K562 (cell line): ENCODE measurements at places on chromosomes 12 and 14. TPM values are rescaled to one million over a fixed set of nuclear protein-coding genes. Genes with fewer than 3 reads are reported as not detected.

DNA sequence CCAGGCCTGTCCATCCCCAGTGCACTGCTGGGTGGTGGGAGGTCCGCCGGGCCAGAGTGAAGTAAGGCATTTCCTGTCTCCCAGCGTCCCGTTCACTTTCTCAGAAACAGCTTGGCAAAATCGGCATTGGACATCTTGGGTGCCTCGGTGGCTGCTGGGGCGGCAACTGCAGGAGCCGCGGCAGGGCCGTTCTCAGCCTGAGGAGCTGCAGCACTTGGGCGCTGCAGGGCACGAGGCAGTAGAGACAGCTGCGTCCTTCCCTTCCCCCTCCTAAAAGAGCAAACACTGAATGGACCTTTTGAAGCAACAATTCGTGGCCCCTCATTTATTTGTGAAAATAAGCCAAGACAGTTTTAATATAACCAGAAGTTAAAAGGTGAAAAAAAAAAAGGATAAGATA is 8.3 kb downstream of the FICD start:
- no peaks in the 10 kb centered on the region for H3K4me1 ChIP-seq
- no peak overlapping the region for H3K27ac ChIP-seq
- H3K27me3 ChIP-seq, result no peaks in the 10 kb centered on the region
- H3K4me3 ChIP-seq, result no peak overlapping the region
- peaks cover 99% of the 10 kb centered on the region for H3K36me3 ChIP-seq

RPL10L gene
- not detected in 2 replicates for total RNA-seq

ESPL1 gene
- 47.9 and 55.0 TPM in 2 replicates for total RNA-seq

- H3K27ac ChIP-seq, result no peak overlapping the region
- peaks cover 6% of the 10 kb centered on the region; the same call in 1 of the 2 replicates for H3K4me1 ChIP-seq
- peak; percentile 64 for DNase-seq
Observed at GRCh38 chr12:52582971-52583456, 9.4 kb upstream of the KRT74 start.

DNA sequence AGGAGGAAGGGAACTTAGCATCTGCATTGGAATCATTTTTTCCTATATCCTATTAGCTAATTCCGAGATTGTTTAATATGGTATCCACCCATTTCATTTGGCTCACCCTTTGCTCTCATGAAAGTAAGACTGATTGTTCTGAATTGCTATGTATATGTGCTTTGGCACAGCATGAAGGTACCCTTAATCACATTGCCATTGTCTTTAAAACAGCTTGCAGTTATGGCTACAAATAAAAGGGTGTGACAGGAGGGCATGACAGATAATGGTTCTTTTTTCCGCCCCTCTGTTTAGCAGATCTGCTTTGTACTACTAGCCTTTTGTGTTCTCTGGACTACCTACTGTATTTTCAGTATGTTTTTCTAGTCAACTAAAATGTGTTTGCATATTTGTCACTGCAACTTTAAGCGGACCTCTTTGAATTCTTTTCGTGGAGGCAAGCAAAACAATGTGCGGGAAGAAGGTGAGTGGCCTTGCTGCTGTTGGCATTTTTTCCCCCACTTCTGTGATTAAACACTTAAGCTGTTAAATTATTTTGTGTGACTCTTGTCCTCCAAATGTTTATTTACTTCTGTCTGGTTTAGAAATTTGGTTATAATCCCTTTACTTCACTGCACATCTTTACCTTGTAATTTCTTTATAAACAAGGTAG is 35.8 kb downstream of the FBXO34 start:
- H3K4me3 ChIP-seq, result no peak overlapping the region
- H3K27ac ChIP-seq, result no peak overlapping the region
- no peaks in the 10 kb centered on the region for H3K27me3 ChIP-seq
- H3K4me1 ChIP-seq, result peaks cover under 1% of the 10 kb centered on the region; the same call in 2 of the 3 replicates
- peaks cover 7% of the 10 kb centered on the region; the same call in 1 of the 3 replicates for H3K36me3 ChIP-seq

DNA sequence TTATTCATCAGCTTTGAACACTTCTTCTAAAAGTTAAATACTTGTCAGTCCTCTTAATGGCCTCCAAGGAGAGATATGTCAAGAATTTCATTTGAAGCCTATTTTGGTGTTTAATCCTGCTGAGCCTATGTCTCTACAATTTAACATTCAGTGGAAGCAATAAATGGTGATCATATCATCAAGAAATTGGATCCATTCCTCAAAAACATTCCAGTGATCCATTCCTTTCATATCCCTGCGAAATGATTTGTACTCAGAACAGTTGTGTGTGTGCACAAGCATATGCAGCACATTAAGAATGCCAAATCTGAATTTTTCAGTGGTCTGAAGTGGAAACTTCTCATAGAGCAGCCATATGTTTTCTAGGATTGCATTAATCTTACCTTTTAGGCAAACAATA is 373.7 kb upstream of the SYT1 start:
- no peak overlapping the region for H3K4me3 ChIP-seq
- no peaks in the 10 kb centered on the region for H3K4me1 ChIP-seq
- DNase-seq, result no peak
- H3K27ac ChIP-seq, result no peak overlapping the region

- no peak overlapping the region for H3K4me3 ChIP-seq
- DNase-seq, result no peak
- H3K36me3 ChIP-seq, result no peaks in the 10 kb centered on the region
- no peak overlapping the region for H3K27ac ChIP-seq
Observed at GRCh38 chr12:115074617-115075016, 390.6 kb upstream of the TBX3 start.

ACRBP gene
- 16.8 and 18.0 TPM in 2 replicates for total RNA-seq

ZCRB1 gene
- total RNA-seq, result 46.6 and 48.9 TPM in 2 replicates

DNA sequence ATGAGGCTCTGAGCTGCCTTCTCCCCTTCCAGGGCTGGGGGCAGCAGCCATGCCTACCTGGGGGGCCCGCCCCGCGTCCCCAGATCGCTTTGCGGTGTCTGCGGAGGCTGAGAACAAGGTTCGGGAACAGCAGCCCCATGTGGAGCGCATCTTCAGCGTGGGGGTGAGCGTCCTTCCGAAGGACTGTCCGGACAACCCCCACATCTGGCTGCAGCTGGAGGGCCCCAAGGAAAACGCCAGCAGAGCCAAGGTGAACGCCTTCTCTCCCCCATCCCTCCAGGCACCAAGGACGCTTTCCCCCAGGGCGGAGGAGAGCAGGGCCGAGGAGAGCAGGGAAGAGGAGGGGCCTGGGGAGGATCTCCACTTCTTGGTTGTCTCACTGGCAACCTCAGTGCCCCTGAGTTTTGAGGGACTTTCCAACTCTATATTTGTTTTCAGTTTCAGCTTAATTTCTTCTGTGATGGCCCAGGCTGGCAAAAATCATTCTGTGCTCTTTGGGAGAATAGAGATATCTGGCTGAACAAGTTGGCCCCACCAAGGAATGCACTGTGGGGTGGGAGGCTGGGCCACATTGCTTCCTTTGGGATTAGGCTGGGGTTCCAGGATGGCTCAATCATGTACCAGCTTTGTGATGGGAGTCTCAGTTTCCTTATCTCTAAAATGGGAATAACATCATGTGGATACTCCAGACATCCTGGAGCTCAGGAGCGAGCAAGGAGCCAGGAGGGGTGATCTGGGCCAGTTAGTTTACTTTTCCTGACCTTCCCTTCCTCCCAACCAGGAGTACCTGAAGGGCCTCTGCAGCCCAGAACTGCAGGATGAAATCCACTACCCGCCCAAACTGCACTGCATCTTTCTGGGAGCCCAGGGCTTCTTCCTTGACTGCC is 1.2 kb downstream of the KHNYN start:
- no peaks in the 10 kb centered on the region for H3K27me3 ChIP-seq
- peak; percentile 52 for DNase-seq
- H3K36me3 ChIP-seq, result peaks cover 18% of the 10 kb centered on the region; the same call in 2 of the 3 replicates
- peak overlapping the region; percentile 68 for H3K4me3 ChIP-seq

DNA sequence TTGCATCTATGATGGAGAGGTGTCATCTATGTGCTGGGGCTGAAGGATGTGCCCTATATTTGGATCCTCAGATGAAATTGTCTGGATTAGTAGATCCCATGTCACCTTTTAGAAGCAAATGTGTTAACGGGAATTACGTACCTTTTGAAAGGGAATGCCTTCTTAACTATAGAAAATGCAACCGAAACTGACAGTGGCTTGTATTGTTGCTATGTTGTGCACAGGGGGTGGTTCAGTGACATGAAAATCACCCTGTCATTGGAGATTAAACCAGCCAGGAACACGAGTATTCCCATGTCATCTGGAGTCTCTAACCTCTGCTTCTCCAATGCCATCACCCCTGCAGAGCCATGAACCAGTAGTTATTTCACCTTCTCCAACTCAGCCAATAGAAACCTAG is 110.2 kb downstream of the METTL25 start:
- no peak overlapping the region for H3K4me3 ChIP-seq
- H3K27me3 ChIP-seq, result no peaks in the 10 kb centered on the region
- no peak for DNase-seq
- H3K36me3 ChIP-seq, result no peaks in the 10 kb centered on the region

- DNase-seq, result no peak
- no peaks in the 10 kb centered on the region for H3K36me3 ChIP-seq
- H3K27ac ChIP-seq, result no peak overlapping the region
- no peaks in the 10 kb centered on the region for H3K4me1 ChIP-seq
- H3K4me3 ChIP-seq, result no peak overlapping the region
Observed at GRCh38 chr12:65756956-65757511, 67.2 kb upstream of the HMGA2 start.

CDCA4 gene
- total RNA-seq, result 43.3 and 44.2 TPM in 2 replicates

RDH16 gene
- total RNA-seq, result 0.36 and 0.42 TPM in 2 replicates

SLCO1B1 gene
- total RNA-seq, result not detected in 2 replicates

ZNF740 gene
- total RNA-seq, result 39.6 and 46.4 TPM in 2 replicates

- H3K4me3 ChIP-seq, result no peak overlapping the region
- no peaks in the 10 kb centered on the region for H3K36me3 ChIP-seq
- no peak for DNase-seq
- no peaks in the 10 kb centered on the region for H3K4me1 ChIP-seq
- no peak overlapping the region for H3K27ac ChIP-seq
Observed at GRCh38 chr12:15356951-15357364, 34.6 kb downstream of the PTPRO start.
